ENCODE measurements at places on chromosomes 12 and 14. TPM values are rescaled to one million over a fixed set of nuclear protein-coding genes. Genes with fewer than 3 reads are reported as not detected.

DNA sequence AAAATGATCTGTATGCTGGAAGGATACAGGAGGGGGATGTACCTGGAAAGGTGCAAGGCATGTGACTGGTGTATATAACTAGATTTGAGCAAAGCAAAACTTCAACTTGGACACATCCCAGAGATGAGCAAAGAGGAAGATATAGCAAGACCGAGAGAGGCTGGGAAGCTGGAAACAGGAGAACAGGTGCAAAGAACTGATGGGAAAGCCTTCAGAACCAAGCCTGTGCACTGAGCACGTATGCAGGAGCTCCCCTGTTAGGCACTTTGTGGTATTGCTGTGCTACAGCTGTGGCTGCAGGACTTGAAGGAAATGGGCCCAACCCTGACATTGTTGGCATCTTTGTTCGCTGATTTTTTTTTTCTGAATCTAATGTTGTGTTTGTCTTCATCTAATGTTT, 120.7 kb upstream of the PWP1 start:
- H3K27ac ChIP-seq, result peak overlapping the region; percentile 21
- no peak overlapping the region for H3K4me3 ChIP-seq

- peaks cover 1% of the 10 kb centered on the region for H3K4me1 ChIP-seq
- H3K36me3 ChIP-seq, result peaks cover 2% of the 10 kb centered on the region
Measured at GRCh38 chr12:111105294-111105693, 184.9 kb upstream of the MYL2 start.

GRCh38 chr14:51202914-51203665, 37.0 kb upstream of the TMX1 start:
- H3K4me3 ChIP-seq, result no peak overlapping the region
- no peak overlapping the region for H3K27ac ChIP-seq

- H3K27me3 ChIP-seq, result no peaks in the 10 kb centered on the region
- no peak for DNase-seq
- H3K27ac ChIP-seq, result no peak overlapping the region
- H3K36me3 ChIP-seq, result no peaks in the 10 kb centered on the region
Measured at GRCh38 chr12:57377103-57377840, 53.6 kb downstream of the R3HDM2 start.

- H3K36me3 ChIP-seq, result no peaks in the 10 kb centered on the region
- H3K4me1 ChIP-seq, result peaks cover 12% of the 10 kb centered on the region
- H3K27me3 ChIP-seq, result peaks cover 4% of the 10 kb centered on the region
- DNase-seq, result no peak
Measured at GRCh38 chr12:131509701-131510100, 201.2 kb upstream of the SFSWAP start.

- DNase-seq, result no peak
- H3K4me3 ChIP-seq, result no peak overlapping the region
- H3K27me3 ChIP-seq, result no peaks in the 10 kb centered on the region
- H3K36me3 ChIP-seq, result peaks cover 3% of the 10 kb centered on the region
- H3K4me1 ChIP-seq, result no peaks in the 10 kb centered on the region
- no peak overlapping the region for H3K27ac ChIP-seq
Measured at GRCh38 chr12:31714406-31715271, 14.2 kb downstream of the AMN1 start.

GRCh38 chr14:102949801-102950451, 27.5 kb downstream of the AMN start:
- no peaks in the 10 kb centered on the region for H3K27me3 ChIP-seq
- H3K36me3 ChIP-seq, result peaks cover 4% of the 10 kb centered on the region
- H3K4me1 ChIP-seq, result peaks cover 13% of the 10 kb centered on the region
- DNase-seq, result no peak
- peak overlapping the region; percentile 91 for H3K27ac ChIP-seq

DNA sequence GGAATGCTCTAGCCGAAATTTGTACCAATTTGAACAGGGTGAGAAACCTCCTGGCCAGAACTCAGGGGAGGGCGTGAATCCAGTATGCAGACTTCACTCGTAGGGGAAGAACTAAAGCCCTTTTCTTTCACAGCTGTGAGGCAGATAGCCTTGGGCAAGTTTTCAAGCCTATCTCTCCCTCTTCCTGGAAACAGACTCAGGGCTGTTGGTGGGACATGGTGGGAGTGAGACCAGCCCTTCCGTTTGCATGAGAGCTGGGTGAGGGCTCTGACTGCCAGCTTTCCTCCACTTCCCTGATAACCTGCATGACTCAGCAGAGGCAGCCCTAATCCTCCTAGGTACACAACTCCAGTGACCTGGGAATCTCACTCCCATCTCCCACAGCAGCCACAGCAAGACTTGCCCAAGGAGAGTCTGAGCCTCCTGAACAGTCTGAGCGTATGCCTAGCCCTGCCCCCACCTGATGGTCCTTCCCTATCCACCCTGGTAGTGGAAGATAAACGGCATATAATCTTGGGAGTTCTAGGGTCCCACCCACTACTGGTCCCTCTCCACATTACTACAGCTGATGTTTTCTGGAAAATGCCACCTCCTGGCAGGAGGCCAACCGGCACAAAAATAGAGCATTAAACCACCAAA, 170.1 kb upstream of the AMIGO2 start:
- H3K4me1 ChIP-seq, result no peaks in the 10 kb centered on the region
- H3K27ac ChIP-seq, result no peak overlapping the region
- DNase-seq, result no peak
- no peak overlapping the region for H3K4me3 ChIP-seq
- H3K36me3 ChIP-seq, result peaks cover 4% of the 10 kb centered on the region

DNA sequence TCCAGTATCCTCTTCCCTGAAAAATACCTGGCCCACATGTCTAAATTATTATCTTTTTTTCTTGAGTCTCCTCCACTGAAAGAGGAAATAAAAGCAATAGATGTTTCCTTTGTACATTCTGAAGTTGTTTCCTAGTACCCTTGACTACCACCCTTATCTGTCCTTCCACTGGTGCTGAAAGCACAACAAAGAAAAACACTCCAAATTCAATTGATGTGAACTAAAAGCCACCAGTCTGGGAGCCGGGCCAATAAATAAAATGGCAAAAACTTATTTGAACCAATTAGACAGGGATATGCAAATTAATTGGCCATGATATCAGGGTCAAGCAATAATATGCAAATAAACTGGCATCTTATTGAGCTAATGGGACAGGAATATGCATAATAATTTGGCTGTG, 330.5 kb downstream of the PAWR start:
- H3K4me1 ChIP-seq, result no peaks in the 10 kb centered on the region
- H3K4me3 ChIP-seq, result no peak overlapping the region
- no peaks in the 10 kb centered on the region for H3K27me3 ChIP-seq
- no peak overlapping the region for H3K27ac ChIP-seq

DNA sequence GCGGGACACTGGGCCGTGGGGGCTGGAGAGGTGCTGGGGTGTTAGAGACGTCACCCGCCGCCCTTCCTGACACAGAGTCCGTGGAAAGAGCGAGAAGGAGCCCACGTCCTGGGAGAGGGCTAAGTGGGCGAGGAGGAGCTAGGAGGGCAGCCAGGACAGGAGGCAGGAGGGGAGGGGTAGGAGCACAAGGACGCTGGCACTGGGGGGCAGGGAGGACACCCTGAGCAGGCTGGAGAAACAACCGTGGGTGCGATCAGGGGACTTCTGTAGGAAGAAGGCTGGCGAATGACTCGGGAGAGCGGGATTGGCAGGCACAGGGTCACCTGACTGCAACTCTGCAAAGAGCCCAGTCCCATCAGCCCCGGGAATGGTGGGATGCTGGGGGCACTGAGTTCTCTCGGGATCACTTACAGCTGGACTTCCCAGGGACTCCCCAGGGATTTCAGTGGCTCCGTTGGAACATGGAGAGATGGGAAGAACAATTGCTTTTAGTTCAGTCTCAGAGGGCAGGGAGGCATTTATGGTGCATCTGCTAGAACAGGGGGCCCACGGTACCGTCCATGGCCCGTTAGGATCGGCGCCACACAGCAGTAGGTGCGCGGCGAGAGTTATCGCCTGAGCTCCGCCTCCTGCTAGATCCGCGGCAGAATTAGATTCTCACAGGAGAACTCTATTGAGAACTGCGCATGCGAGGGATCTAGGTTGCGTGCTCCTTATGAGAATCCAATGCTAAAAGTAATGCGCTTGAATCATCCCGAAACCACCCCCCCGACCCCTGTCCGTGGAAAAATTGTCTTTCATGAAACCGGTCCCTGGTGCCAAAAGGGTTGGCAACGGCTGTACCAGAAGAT, 24.3 kb downstream of the UBR7 start:
- peaks cover 28% of the 10 kb centered on the region for H3K4me1 ChIP-seq
- H3K4me3 ChIP-seq, result peak overlapping the region; percentile 72
- H3K36me3 ChIP-seq, result peaks cover 8% of the 10 kb centered on the region
- peaks cover 6% of the 10 kb centered on the region for H3K27me3 ChIP-seq
- peak overlapping the region; percentile 24 for H3K27ac ChIP-seq
- no peak for DNase-seq

DNA sequence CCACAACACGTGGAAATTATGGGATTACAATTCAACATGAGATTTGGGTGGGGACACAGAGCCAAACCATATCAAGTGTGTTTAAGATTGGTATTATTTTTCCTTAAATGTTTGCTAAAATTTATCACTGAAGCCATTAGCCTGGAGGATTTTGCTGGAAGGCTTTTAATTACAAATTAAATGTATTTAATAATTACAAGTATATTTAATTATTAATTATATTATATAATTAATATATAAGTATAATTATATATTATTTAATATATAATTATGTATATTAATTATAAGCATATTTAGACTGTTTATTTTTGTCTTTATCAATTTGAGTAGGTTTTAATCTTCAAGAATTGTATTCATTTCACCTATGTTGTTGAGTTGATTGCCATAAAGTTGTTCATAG, 427.4 kb upstream of the FLRT2 start:
- H3K4me1 ChIP-seq, result no peaks in the 10 kb centered on the region
- no peak for DNase-seq
- no peaks in the 10 kb centered on the region for H3K27me3 ChIP-seq
- no peak overlapping the region for H3K4me3 ChIP-seq
- no peak overlapping the region for H3K27ac ChIP-seq
- H3K36me3 ChIP-seq, result no peaks in the 10 kb centered on the region

GRCh38 chr12:115943630-115944391, 333.7 kb downstream of the MED13L start:
- H3K27ac ChIP-seq, result no peak overlapping the region
- no peak for DNase-seq
- peaks cover 2% of the 10 kb centered on the region for H3K36me3 ChIP-seq
- H3K27me3 ChIP-seq, result peaks cover 14% of the 10 kb centered on the region
- no peak overlapping the region for H3K4me3 ChIP-seq
- H3K4me1 ChIP-seq, result no peaks in the 10 kb centered on the region

DNA sequence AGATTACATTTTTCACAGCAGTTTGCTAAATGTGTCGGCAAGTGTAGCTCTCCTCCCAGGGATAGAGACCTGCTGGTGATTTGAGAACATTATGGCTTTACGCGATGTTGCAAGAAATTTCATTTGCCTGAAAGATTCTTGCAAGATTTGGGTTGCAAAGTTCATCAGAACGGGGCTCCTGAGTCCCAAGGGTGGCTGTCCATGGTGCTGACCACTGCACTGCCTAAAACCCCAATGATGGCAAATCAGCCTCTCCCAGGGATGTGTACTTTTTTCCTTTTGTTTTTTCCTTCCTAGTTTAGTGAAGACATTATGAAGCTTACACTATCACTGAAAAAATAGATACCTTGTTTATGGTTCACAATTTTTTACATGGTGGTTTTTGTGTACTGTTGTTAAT, 85.4 kb downstream of the WSCD2 start:
- H3K4me1 ChIP-seq, result no peaks in the 10 kb centered on the region
- no peak for DNase-seq
- no peak overlapping the region for H3K27ac ChIP-seq
- no peaks in the 10 kb centered on the region for H3K36me3 ChIP-seq

GRCh38 chr14:99254328-99255009, 17.5 kb downstream of the BCL11B start:
- no peaks in the 10 kb centered on the region for H3K27me3 ChIP-seq
- H3K27ac ChIP-seq, result peak overlapping the region; percentile 100
- peaks cover 77% of the 10 kb centered on the region for H3K4me1 ChIP-seq
- peaks cover 3% of the 10 kb centered on the region for H3K36me3 ChIP-seq
- DNase-seq, result peak; percentile 3

- no peak overlapping the region for H3K27ac ChIP-seq
- no peaks in the 10 kb centered on the region for H3K36me3 ChIP-seq
- H3K4me1 ChIP-seq, result peaks cover 10% of the 10 kb centered on the region
- DNase-seq, result no peak
Measured at GRCh38 chr12:28237423-28237822, 47.2 kb downstream of the CCDC91 start.

DNA sequence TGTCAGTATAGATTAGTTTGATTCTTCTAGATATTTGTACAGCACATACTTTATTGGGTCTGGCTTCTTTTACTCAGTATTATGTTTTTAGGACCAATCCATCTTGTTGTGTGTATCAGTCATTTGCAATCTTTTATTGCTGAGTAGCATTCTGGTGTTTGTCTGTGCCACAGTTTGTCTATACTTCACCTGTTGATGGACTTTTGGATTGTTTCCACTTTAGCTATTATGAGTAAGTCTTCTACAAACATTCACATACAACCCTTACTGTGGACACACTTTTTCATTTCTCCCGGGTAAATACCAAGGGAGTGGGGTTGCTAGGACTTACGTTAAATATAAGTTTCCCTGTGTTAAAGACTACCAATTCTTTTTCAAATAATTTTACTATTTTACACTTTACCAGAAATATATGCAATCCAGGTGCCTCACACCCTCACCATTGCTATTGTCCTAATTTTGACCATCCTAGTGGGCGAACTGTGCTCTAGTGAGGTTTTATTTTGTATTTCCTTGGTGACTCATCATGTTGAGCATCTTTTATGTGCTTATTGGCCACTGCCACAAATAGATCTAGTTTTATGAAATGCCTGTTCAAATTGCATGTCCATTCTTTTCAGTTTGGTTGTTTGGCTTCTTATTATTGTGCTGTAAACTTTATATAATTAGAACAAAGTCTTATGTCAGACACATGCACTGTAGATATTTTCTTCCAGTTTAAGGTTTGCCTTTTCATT, 304.7 kb upstream of the TMTC1 start:
- H3K27ac ChIP-seq, result no peak overlapping the region
- no peaks in the 10 kb centered on the region for H3K27me3 ChIP-seq
- H3K4me3 ChIP-seq, result no peak overlapping the region
- DNase-seq, result no peak

The PPP1R1A gene
- not detected for total RNA-seq

The NRXN3 gene
- total RNA-seq, result not detected

The TESPA1 gene
- total RNA-seq, result 160 TPM

The CLEC7A gene
- 3.2 TPM for total RNA-seq

The LRFN5 gene
- total RNA-seq, result not detected

The KLRG1 gene
- 22.2 TPM for total RNA-seq

The ZNF740 gene
- 24.3 TPM for total RNA-seq

The CCDC197 gene
- total RNA-seq, result not detected

The ZNF605 gene
- total RNA-seq, result 6.4 TPM
